H9 (cell line): ENCODE measurements at places on chromosomes 4 and X. TPM values are rescaled to one million over a fixed set of nuclear protein-coding genes. Genes with fewer than 3 reads are reported as not detected.

GRCh38 chrX:148298737-148299136 lies 201.7 kb upstream of the AFF2 start:
- DNase-seq, result no peak

DNA sequence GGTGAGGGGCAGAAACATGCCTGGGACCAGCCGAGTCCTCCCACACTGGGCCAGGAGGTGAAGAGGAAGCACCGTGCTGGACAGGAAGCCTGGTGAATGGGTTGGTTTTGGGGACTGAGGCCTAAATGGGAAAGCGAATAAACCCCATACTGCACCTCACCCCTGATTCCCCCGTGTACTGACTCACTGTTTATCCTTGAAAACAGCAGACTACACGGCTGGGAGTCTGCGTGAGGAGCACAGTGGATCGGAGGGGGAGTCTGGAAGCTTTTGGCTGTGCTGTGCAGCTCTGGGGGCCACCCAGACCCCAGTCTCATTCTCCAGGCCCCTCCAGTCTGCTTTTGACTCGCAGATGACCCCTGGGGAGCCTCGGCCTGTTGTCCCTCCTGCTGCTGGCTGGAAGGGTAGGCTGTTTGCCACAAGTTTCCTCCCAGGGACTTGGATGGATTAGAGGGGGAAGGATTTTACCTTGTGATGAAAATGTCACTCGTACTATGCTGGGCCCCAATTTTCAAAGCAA lies 90.0 kb downstream of the PSAPL1 start:
- DNase-seq, result no peak

The GUCY1A1 gene
- not detected in 2 replicates for total RNA-seq

- DNase-seq, result no peak
Observed at GRCh38 chr4:158094413-158095134, 78.3 kb downstream of the GASK1B start.

DNA sequence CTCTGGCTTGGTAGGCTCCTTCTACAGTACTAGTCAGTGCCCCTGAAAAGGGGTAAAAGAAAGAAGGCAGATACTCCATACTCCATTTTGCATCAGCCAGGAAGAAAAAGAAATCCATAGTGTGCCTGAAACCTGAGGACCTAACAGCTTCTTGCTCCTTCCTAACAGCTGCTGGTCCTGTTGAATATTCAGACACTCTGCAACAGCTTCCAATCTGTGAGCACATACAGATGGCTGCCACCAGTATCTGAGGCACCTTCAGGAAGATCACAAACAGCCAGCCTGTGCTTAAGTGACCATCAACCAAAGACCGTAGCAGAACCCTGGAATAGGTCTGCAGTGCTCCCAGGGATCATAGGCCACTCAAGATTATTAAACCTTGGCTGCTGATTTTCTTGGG lies 4.3 kb downstream of the GIMD1 start:
- DNase-seq, result no peak

- DNase-seq, result no peak
Observed at GRCh38 chr4:139921429-139922184, 232.4 kb downstream of the MAML3 start.

The P2RY10 gene
- not detected in 2 replicates for total RNA-seq

DNA sequence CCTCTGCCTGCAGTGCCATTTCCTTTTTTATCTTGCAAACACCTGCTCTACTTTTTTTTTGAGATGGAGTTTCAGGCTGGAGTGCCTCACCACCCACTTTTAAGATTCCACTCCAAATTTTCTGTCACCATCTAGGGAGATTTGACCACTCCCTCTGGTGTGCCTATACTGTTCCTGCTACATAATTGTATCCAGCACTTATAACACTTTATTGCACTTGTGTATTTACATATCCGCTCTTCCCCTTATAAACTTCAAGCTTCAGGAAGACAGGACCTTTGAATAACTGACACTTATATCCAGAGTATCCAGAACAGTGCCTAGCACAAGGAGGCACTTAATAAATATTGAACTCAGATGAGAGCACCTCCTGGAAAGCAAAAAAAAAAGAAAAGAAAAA lies 6.2 kb upstream of the CENPI start:
- no peak for DNase-seq

- DNase-seq, result no peak
Observed at GRCh38 chrX:137118136-137118535, 84.3 kb upstream of the GPR101 start.

DNA sequence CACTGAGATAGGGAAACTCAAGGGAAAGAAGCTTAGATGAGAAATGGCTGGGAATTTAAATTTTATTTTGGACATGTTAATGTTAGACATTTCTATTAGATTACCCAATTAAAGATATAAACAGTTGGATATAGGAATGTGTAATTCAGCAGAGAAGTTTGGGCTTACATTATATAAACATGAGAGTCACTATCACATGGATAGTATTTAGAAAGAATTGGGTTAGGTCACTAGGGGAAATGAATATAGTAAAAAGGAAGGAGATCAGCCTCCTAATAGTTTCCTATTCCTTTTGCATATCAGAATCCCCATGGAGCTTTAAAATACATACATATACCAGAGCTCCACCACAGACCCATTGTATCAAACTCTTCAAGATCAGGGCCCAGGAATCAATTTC lies 19.6 kb upstream of the CXCL5 start:
- no peak for DNase-seq

The TLR1 gene
- not detected in 2 replicates for total RNA-seq

The S100G gene
- total RNA-seq, result not detected in 2 replicates

DNA sequence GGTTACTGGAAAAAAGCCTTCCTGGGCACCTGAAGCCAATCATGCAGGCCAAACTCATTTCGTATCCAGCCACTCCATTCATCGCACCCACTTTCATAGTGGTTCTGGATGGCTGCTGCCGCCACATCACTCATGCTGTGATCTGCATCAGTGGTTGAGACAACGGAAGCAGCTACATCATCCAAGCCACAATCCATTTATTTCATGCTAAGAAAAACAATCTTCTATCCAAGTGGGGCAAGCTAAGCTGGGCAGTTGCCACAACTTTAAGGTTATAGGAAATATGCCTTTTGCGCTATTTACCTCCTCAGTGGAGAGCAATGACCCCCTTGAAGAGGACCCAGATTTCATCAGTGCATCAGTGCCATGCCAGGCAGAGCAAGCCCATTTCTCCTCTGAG lies 124.6 kb downstream of the GRIA3 start:
- no peak for DNase-seq

DNA sequence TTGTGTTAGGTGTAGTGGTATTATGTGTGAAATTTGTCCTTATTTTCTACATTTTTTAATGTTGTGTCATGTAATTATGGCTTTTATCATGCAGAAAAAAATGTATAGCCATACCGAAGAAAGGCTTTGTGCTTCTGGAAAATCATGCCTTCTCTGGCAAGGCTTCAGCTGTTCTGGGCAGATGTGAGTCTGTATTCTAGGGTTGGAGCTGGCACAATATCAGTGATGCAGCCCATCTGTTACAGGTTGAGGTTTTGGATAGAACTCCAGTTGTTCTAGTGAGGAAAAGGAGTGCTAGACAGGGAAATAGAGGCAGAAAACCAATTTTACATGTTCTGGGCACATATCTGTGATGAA lies 44.8 kb upstream of the PRSS12 start:
- no peak for DNase-seq

DNA sequence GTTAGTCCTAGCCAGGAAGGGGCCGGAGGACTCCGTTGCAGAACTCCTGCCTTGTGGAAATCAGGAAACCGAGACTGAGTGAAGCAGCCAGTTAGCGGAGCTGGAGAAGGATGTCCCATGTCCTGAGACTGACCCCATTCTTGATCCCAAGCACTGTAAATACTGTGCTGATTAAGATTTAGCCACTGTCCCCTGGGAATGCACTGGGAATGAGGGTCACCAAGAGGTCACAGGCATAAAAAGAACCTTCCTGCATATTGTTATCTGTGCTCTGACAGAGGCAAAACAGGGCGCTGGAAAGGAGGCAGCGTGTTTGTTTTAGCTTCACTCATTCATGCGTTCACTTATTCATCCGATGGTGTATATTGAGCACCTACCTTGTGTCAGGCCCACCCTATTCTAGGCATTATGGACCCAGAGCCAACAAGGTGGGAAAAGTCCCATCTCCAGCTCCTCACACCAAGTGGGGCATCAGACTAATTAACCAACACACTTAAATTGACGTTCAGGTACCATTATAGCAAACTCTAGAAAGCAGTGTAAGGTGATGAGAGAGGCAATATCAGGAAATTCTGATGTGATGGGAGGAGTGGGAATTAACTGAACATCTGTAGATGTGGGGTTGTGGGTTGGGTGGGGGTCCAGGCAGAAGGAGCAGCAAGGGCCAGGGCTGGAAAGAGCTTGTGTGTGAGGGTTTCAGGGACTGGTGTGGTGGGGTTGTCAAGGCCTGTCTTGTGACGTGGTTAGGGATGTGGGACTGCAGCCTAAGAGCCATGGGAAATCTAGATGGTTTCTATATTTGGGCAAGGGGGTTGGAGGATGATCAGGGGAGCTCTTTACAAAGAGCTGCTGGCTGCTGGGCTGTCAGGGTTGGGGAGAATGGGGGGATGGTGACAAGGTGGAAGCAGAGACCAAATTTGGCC lies 10.6 kb upstream of the SLC2A9 start:
- DNase-seq, result peak; percentile 8
